Activated naive CD4-positive, alpha-beta T cell (primary cell): ENCODE measurements at places on chromosomes 7 and 10.

- no peak for DNase-seq
Measured at GRCh38 chr10:24414597-24414996, 205.7 kb downstream of the KIAA1217 start.

DNA sequence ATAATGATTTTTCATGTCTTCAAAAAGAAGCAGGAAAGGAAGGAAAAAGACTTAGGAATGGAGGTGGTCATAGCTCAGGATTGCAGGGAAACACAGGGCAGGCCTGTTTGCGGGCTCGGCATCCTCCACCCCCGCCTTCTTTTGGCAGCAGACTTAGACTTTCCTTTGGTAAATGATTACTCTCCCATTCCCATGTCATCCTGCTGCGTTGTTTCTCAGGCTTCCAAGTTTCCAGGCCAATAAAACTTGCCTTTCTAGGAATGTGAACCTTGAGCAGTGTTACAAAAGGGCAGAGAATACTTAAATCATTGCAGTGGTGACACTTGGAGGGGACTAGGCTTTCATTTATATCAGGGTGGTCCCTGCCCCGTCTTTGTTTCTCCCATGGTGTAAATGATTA is 34.0 kb upstream of the DGKB start:
- no peak for DNase-seq

GRCh38 chr10:15603446-15604011 is 116.2 kb downstream of the ITGA8 start:
- no peak for DNase-seq

DNA sequence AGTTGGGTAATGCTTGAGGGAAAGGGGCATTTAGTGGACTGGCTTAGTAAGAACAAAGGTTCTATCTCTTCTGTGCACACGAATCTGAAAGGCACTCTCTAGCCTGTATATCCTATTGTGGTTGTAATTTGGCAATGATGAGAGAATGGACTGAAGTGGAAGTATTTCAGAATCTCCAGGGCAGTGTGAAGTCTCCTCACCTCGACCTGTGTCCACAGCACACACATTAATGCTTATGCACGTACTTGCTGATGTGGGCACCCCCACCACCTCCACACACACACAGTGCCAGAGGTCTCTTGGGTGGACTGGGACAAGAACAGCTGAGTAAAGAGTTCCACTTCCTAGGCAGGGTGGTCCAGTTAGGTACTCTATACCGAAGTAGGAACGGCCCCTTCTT is 6.9 kb downstream of the SMC3 start:
- DNase-seq, result no peak

- no peak for DNase-seq
Measured at GRCh38 chr7:143902332-143902899, 440 bp upstream of the TCAF1 start.

GRCh38 chr7:15751191-15751701 is 64.8 kb upstream of the MEOX2 start:
- no peak for DNase-seq

GRCh38 chr7:29989257-29989995 is at the start of gene SCRN1:
Gene SCRN1, minus strand, starts transcription at chr7:29989801. Its CDS starts 20,734 bp downstream, at chr7:29969067.
- peak; percentile 8 for DNase-seq

- no peak for DNase-seq
Measured at GRCh38 chr10:96493254-96493653, 20.5 kb downstream of the TLL2 start.

- no peak for DNase-seq
Measured at GRCh38 chr7:10282909-10283308, 690.8 kb upstream of the PHF14 start.

DNA sequence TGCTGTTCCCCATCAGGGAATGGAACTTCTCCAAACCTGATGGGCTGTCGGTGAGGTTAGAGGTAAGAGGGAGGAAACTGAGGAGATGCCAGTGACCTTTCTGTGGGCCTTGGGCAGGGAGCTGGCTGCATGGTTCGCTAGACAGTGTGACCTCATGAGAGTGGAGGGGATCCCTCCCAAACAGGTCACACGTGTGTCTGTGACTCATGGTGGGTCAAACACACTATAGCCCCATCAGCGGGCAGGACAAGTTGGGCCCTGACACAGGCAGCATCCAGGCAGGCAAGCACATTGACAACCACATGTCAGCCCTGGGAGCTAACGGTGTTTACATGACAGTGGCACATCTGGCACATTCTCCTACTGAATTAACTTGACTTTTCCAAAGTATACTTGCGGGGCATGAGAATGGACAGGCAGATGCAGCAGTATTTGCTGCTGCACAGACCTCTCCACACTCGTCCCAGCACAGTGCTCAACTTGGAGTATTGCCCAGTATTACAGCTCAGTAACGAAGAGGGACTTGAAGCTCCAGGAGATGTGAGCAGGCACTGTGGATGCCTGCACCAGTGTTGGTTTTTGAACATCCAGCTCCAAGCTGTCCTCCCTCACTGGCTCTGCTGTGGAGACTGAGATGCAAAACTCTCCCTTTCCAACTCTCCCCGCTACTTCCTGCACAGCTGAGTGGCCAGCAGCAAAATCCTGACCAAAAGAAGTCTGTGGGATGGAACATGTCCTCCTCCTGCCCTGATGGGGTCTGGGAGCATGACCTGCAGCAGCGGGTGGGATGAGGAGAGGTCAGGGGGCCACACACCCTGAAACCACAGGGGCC is 199.6 kb downstream of the WDR37 start:
- no peak for DNase-seq

- DNase-seq, result no peak
Measured at GRCh38 chr7:117690147-117690546, 183.1 kb downstream of the CTTNBP2 start.

DNA sequence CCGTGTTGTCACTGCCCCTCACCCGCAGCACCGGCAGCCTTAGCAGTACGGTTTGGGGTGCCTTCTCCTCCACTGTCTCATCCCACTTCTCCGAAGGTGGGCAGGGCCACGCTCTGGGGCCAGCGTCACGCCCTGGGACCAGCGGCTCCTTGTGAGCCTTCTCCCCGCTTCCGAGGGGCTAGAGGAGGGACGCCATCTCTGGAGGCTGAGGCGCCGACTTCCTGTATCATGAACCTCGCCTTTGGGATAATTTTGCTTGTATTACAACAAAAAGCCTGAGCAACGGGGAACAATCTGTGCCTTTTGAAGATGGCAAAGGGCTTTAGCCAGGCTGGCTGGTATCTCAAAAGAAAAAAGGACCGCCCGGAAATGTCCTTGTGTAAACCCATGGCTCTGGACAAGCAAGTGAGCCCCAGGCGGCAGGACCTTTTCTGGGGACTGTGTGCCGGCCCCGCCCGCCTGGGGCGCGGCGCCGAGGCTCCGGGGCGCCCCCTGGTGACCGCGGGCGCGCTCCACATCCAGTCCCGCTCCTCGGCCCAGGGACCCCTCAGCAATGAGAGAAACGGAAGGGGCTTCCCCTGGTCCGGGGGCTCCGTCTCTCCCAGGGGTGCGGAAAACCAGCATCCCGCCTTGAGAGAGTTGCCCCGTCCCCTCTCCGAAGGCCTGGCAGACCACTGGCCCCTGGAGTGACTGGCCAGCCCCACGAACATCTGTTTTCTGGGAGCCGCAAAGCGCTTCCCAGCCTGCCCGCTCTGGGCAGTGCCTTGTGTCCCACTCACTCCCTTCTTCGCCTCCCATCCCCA is 3.8 kb downstream of the DEPP1 start:
- DNase-seq, result peak; percentile 38

DNA sequence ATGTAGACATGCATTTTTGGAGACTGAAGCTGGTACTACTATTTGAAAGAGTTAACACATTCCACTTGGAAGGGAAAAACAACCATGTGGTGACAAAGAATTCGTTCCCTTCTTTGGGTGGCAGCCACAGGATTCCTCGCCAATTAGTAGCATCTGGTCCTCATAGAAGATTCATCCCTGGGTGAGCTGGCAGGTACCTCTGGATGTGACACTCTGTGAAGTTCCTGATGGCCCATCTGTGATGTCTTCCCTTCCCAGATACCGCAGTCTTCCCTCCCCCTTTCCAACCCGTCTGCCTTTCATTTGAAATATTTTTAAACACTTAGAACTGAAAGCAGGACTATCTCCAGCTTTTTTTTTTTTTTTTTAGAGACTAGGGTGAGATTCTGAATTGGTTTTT is 569.5 kb downstream of the TYW1 start:
- DNase-seq, result no peak

- DNase-seq, result no peak
Measured at GRCh38 chr7:48366096-48366495, 194.8 kb downstream of the ABCA13 start.

DNA sequence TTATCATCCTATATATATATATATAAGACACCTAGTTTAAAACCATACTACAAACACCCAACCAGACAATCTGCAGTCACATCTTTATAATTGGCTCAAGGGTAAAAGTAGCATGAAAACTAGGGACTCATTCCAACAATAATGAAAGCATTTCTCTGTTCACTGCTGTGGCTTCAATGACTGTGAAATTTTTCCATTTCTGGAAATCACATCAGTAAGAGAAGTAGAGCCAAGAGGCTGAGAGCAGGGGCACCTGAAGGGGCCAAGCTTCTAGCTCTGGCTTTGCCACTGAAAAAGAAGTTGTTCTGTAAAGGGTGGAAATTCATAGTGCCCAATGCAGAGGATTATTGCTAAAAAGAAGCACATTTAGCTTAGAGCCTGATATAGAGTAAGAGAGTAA is 158.6 kb upstream of the GLI3 start:
- DNase-seq, result no peak

- DNase-seq, result no peak
Measured at GRCh38 chr7:4820967-4821471, 40.8 kb downstream of the PAPOLB start.

GRCh38 chr7:3150027-3150426 is 106.4 kb upstream of the CARD11 start:
- no peak for DNase-seq

- no peak for DNase-seq
Measured at GRCh38 chr7:602341-603141, 82.9 kb upstream of the PDGFA start.

DNA sequence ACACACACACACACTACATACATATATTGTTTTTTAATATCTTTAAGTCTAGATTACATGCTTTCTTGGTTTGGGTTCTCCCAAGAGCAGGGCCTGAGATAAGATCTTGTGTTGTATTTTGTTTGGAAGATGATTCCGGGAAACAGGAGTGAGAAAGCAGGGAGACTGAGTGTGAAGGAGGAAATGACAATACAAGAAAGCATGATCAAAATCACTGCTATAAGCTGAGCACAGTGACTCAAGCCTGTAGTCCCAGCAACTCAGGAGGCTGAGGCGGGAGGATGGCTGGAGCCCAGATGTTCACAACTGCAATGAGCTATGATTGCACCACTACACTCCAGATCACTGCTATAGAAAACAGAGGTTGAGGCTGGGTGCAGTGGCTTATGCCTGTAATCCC is 267.6 kb downstream of the SKIDA1 start:
- no peak for DNase-seq

DNA sequence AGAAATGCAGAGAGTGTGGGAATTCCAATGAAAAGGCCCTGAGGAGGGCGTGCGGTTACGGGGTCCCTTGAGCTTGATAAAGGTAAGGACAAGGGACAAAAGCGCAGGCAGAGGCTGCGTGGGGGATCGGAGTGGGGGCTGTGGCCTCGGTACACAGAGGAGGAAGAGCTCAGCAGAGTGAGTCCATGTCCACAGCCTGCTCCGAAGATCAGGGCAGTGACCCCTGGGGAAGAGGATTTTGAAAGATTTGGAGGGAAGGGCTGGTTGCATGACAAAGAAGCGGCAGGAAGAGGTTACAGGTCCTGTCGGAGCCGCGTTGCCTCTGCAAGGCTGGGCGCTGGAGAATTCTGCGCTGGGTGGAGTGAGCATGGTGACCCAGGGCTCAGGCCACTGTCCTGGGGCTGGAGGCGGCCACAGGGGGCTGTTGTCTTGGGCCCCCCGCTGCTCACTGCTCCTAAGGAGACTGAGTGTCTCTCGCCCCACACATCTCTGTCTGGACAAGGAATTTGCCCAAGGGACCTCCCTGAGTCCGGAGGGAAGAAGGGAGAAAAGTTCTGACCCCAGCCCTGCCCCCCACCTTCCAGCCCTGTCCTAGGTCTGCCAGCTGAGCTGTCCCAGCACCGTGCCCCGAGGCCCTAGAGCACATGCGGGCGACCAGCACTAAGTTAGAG is 69.8 kb upstream of the INSIG1 start:
- no peak for DNase-seq
